H1 (cell line): ENCODE measurements at places on chromosomes 3 and 15.

GRCh38 chr3:192933779-192934460 is 16.3 kb upstream of the MB21D2 start:
- DNase-seq: no peak

DNA sequence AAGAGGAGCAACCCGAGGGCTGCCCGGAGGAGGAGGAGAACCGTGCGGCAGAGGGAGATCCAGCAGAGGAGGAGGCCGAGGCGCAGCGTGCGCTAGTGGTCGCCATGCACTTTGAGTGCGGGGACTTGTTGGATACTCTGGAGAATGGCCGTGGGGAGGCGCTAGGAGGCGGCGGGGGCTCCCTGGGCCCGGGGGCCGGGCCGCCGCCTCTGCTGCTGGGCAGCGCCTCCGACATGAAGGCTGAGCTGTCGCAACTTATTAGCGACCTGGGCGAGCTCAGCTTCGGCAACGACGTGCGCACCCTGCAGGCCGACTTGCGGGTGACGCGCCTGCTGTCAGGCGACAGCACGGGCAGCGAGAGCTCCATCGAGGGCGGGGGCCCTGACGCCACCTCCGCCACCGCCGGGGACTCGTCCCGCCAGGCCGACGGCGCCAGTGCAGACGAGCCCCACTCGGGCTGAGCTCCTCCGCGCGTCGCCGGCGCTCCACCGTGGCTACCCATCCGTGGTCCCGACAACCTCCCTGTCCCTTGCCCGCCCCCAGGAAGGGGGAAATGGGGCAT is 2.0 kb downstream of the FAM43A start:
- DNase-seq: peak; percentile 84

GRCh38 chr3:8550611-8551010 is 49.0 kb downstream of the LMCD1 start:
- no peak for DNase-seq

GRCh38 chr3:111797171-111797615 is 61.9 kb upstream of the PHLDB2 start:
- no peak for DNase-seq

GRCh38 chr15:51405693-51406523 is 64.5 kb downstream of the GLDN start:
- peak; percentile 32 for DNase-seq

DNA sequence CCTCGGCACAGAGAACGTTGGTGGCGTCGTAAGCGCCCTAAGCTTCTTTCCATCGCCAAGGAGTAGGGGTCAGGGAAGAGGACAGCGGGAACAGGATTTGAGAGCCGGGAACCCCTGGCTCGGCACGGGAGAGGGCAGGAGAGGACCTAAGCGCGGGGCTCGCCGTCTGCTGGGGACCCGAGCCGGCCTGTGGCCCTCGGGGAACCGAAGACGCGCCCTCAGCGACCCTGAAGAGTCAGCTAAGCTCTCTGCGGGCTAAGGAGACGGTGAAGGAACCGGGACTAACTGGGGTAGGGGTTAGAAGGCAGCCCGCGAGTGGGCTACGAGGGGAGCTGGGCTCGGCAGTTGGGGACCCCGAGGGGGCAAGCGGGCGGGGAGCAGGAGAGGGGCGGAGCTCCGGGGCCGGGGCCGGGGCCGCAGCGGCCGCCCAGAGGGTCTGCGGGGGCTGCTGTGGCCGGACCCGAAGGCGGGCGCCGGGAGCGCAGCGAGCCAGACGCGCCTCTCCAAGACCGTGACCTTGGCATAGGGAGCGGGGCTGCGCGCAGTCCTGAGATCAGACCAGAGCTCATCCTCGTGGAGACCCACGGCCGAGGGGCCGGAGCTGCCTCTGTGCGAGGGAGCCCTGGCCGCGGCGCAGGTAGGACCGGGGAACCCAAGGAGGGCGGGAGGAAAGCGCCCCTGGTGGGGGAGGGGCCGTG is 574 bp downstream of the CASR start:
- DNase-seq: peak; percentile 5

- DNase-seq: no peak
Observed at GRCh38 chr15:48547286-48547685, 98.2 kb downstream of the FBN1 start.

- DNase-seq: no peak
Observed at GRCh38 chr15:83970295-83970890, 265.2 kb upstream of the GOLGA6L4 start.

GRCh38 chr3:76245073-76245472 is 459.7 kb upstream of the ZNF717 start:
- DNase-seq: no peak

- no peak for DNase-seq
Observed at GRCh38 chr3:143328451-143328850, 208.9 kb downstream of the CHST2 start.

DNA sequence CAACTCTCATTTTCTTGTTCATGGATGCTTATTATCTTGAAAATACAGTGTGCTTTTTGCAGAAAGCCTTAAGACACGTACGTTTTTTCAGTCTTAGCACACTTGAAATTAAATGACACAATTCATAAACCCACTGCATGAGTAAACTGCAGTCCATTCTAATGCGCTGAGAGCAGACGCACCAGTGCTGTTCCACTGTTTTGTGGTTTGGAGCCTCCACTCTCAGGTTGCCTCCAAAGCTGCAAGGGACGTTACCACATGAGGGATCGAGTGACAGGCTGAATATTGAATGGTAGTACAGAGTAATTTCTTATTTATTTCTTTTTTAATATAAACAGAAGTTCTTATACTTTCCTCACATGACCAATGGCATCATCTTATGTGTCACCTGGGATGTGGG is 12.3 kb downstream of the IQCH start:
- DNase-seq: no peak

DNA sequence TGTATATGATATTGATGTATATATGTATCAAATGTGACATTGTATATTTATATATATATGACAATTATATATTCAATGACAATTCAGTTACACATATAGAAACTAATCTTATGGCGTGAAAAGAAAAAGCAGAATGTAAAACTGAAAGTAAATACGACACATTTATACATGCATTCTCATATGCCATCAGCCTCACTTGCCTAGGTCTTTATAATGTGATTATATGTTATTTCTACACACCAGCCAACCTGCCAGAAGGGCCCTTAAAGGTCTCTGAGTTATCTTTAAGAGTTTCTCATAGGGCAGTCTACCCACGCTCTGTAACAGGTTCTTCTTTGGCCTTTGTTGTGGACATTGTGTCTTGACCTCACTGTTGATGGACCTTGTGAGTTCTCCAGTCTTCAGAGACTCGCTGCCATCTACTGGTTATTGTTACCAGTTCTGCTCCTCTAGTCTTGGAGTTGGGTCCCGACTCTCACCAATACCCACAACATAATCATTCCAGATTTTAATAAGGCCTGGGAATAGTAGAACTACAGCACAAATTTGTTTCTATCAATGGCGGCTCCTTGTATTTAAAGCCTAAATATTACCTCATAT is 371.5 kb upstream of the GOLIM4 start:
- no peak for DNase-seq

GRCh38 chr3:169999433-169999832 is 32.8 kb downstream of the SEC62 start:
- DNase-seq: no peak

- DNase-seq: no peak
Observed at GRCh38 chr15:36039996-36040572, 494.1 kb upstream of the DPH6 start.

- peak; percentile 43 for DNase-seq
Observed at GRCh38 chr15:77033417-77033728, 37.5 kb downstream of the TSPAN3 start.

GRCh38 chr3:59820352-59820934 is 770.6 kb upstream of the CFAP20DC start:
- DNase-seq: no peak

- no peak for DNase-seq
Observed at GRCh38 chr3:32450992-32451659, 51.5 kb downstream of the CMTM6 start.

DNA sequence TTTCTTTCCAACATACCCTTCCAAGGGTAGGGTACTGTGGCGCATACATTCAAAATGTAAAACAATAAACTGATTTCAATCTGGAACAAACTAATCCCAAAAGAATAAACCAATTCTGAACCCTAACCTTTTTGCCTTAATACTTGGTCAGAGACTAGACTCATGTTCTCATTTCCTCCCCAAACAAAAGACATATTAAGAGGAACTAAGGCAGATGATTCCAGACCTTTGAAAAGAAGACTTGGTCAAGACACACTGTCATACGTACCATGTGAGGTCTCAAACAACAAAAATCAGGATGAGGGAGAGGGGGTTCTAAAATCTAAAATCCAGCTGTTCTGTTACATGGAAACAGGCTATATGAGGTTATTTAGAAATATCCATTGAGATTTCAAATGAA is 102.1 kb downstream of the RFTN1 start:
- DNase-seq: no peak

GRCh38 chr15:61011576-61012336 is 217.3 kb downstream of the RORA start:
- DNase-seq: no peak

DNA sequence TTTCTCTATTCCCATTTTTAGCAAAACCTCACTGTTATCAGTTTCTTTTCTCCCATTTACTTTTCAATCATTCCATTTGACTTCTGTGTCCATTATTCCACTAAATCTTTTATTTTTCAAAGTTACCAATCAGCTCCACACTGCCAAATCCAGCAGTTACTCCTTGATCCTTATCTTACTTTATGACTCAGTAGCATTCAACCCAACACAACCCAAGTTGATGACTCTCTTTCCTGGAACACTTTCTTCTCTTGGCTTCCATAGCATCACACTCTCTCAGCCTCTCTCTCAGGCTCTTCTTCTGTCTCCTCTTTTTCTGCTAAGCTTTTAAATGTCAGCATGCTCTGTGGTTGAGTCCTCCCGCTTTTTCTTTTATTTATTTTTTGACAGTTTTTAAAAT is 36.3 kb downstream of the RASGRP1 start:
- DNase-seq: no peak

DNA sequence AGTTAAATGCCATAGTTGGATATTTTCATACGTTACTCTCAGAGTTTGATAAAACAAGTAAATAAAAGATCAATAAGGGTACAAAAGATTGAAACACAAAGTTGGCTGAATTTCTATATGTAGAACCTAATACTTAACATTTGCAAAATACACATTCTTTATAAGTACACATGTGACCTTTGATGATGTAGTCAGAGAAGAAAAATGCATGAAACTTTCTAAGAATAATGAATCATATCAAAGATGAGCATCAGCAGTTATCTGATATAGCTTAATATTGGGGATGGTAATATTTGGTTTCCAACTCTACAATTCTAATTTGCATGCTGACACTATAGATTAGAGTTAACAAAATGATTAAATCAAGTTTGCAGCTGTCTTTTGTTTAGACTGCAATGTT is 188.0 kb upstream of the TGFBR2 start:
- no peak for DNase-seq

DNA sequence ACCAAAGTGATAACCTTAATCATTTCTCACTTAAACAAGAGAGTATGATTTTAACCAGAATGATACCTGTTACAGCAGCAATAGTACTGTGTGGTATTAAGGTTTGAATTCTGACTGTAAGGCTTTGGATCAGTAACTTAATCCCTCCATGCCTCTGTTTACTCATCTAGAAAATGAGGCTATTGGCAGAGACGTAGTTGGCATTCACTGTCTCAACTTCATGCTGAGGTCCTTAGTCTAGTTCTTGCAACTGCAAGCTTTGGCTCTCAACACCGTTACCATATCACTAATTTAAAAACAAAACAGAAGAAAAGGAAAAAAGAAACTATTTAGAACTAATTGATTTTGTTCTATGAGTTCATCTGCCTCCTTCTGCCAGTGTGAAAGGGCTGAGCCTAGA is 875.4 kb downstream of the MCTP2 start:
- no peak for DNase-seq

- no peak for DNase-seq
Observed at GRCh38 chr3:124859025-124859424, 28.1 kb downstream of the ITGB5 start.

DNA sequence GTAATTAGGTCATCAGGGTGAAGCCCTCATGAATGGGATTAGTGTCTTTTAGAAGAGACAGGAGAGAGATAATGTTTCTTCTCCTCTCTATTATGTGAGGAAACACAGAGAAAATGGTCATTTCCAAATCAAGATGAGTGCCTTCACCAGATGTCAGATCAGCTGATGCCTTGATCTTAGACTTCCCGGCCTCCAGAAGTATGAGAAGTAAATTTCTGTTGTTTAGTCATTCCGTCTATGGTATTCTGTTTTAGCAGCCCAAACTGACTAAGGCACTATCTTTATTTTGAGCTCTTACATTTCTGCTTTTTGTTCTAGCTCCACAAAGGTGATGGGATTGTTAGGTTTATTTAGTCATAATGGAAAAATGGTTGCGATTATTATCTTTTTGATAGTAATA is 273.2 kb upstream of the GADL1 start:
- DNase-seq: no peak

GRCh38 chr3:19070325-19070724 is 78.0 kb upstream of the KCNH8 start:
- no peak for DNase-seq

GRCh38 chr3:87236093-87236492 is 9.0 kb downstream of the CHMP2B start:
- DNase-seq: no peak

DNA sequence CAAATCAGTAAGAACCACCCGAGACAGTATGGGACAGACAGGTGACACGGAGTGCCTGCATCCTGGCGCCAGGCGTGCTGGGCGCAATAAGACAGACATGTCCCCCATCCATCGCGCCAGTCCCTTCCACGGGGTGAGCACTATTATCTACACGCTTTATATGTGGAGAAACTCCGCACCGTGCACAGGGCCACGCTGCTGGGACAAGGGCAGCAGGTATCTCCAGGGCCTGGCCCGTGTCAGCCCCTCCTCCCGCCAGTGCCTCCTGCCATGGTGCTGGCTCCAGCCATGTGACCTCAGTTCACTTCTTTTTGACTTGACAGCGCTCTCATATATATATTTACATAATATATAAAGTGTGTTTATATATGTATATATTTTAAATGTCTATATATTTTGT is 42.6 kb downstream of the TNK2 start:
- no peak for DNase-seq

DNA sequence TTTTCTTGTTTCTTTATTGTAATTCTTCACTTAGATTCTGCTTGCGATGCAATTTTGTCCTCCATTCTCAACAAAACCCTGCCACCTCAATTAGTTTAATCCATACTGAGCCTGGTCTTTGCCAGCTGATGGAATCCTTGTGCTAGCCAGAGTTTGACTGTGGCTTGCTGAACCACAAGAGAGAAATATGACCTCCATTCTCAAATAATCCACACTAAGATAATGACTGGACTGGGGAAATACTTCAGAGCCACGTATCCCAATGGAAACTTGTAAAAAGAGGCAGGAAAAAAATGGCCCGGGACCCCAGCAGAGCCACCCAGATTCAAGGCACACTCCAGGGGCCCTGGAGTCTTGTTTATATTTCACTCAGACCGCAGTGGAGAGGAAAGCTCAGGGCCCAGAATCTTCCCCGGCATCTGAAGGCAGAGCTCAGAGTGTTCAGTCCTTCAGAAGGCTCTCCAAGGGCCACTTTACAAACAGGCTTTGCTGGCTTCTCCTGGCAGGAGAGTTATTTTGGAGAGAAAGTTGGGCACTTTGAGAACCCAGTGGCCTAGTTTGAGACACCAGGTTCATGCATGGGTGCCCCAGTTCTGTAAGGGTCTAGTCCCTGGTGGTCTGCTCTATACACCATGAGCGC is 62.7 kb downstream of the SSUH2 start:
- DNase-seq: no peak

- no peak for DNase-seq
Observed at GRCh38 chr3:143633816-143634215, 214.5 kb downstream of the SLC9A9 start.
